ENCODE measurements at places on chromosomes 5 and 9.

DNA sequence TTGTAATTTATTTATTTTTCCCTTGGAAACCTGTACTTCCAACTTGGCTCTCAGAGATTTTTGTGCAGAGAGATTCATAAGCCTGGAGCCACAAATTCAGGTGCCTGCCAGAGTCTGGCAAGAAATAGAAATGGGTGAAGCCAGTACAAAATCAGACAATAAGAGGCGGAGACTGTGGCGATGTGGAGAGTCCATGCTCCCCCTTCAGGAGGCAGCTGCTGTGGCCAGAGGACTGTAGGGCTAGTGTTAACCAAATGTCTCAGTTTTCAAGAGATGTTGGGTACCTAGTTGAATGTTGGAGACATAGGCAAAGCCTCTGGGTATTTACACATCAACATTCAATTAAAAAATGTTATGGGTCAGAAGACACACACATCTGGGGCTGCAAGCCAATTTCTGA, 208.6 kb downstream of the PSAT1 start:
- no peak for DNase-seq

DNA sequence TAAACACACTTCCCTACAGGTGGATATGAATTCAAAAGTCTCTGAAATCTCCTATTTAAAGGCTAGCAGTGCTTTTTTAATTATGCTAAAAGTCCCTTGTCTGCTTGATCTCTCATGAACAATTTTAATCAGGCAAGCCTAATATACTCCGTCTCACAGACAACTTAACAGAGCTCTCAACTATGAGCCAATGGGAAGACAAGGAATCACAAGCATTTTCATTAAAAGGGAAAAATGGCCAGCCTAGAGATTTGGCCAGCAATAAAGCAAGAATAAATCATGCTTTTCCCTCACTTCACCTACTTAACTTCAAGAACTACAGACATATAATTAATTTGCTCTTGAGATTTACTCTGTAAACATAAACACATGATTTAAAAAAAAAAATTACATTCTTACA, 78.0 kb downstream of the RFX3 start:
- DNase-seq = no peak

- DNase-seq = no peak
Measured at GRCh38 chr9:124345063-124345462, 70.2 kb downstream of the PSMB7 start.

- DNase-seq = no peak
Measured at GRCh38 chr5:138755084-138755748, 2.0 kb downstream of the CTNNA1 start.

DNA sequence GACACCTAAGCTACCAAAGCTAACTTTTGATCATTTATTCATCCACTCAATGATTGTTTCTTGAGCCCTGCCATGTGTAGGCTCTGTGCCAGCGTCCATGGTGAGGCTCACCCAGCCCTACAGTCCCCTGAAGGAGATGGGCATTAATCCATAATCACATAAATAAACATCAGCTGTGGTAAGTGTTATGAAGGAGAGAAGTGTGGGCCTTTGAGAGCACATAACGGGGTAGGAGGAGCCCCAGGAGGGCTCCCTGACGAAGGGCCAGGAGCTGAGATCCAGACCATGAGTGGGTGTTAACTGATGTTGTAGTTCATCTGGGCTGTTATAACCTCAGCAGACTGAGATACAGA, 53.9 kb upstream of the AFAP1L1 start:
- DNase-seq = no peak

DNA sequence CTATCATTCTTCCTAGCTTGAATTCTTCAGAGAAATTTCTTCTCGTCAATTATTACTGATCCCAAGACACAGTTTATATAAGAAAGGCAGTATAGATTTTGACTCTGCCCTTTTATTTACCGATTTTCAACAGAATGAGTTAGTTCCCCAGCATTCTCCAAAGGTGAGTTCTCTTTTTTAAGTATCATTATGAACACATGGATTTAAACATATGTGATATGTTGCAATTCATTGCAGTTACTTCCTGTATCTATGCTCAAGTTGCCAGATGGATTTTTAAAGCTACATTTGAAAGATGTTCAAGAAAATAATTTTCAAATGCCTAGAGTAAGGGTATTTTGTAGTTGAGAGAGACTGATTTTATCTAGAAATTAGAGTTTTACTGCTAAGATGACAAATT, 8.4 kb downstream of the WDR41 start:
- no peak for DNase-seq

GRCh38 chr5:132256086-132256782, 1.3 kb upstream of the PDLIM4 start:
- no peak for DNase-seq

DNA sequence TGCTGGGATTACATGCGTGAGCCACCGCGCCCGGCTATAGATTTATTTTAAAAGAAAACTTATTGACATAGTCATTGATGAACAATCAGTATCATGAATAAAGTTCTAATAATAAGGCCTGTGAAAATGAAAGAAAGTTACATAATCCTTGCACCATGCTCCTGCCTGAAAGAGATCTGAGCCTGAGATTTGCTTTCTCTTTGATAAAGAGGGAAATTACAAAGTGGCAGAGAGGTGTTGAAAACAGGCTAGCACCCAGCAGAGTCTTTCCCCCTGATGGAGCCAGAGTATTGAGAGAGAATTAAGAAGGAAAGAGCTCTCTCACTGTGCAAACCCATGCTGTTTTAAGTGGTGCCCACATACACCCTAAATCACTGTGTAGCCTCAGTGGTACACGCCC, 37.2 kb downstream of the SLC6A7 start:
- DNase-seq = no peak

GRCh38 chr9:85662573-85662972, 79.2 kb downstream of the AGTPBP1 start:
- DNase-seq = no peak

GRCh38 chr9:128068386-128069205, 564 bp downstream of the SLC25A25 start:
- DNase-seq = peak; percentile 33

DNA sequence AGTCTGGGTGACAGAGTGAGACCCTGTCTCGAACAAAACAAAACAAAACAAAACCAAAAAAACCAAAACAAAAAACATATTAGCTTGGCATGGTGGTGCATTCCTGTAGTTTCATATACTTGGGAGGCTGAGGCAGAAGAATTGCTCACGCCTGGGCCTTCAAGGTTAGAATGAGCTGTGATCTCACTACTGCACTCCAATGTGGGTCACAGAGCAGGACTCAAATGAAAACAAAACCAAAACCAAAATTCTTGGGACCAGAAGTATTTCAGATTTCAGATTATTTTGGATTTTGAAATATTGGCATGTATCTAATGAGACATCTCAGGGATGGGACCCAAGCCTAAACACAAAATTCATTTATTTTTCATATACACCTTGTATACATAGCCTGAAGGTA, 80.2 kb downstream of the TMC1 start:
- no peak for DNase-seq

DNA sequence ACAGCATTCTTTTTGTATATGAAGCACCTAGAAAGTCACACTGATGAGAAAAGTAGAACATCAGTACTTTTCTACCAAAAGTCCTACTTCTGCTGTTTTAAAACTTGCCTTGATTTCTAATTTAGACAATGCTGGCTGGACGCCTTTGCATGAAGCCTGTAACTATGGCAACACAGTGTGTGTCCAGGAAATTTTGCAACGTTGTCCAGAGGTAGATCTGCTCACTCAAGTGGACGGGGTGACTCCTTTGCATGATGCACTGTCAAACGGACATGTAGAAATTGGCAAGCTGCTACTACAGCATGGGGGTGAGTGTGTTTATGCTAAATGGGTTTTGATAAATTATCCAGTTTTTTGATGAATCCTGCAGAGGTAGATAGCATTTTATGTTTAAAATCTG, 73.5 kb downstream of the SLF1 start:
- DNase-seq = no peak

GRCh38 chr5:159971038-159971437, 37.9 kb upstream of the TTC1 start:
- no peak for DNase-seq

GRCh38 chr5:73786043-73786831, 160.2 kb downstream of the ARHGEF28 start:
- no peak for DNase-seq

DNA sequence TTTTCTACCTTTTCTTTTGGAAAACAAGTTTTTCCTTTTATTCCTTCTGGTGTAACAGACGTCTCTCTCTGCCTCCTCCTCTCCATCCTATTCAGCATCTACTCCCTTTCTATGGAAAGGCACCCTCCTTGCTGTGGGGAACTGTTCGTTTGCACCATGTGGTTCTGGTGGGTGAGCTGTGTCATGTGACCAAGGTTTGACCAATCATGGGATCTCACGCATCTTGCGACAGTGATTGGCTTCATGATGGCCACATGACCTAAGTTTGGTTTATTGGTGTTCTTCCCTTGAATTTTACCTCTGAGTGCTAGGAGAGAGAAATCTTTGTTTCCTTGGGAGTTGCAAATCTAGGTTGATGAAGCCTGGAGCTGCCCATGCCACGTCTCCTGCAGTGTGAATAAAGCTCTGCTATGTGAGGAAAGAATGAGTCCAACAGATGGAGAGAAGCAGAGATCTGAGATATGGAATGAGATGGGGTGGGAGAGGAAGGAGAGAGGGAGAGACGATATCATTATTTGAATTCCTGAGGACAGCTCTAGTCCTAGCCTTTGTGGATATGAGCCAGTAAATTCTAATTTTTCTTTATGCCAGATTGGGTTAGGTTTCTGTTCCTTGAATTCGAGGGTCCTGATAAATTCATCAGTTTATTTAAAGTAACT, 178.8 kb upstream of the IL12B start:
- no peak for DNase-seq

GRCh38 chr9:28624771-28625170, 1051.5 kb upstream of the C9orf72 start:
- DNase-seq = no peak

GRCh38 chr5:16732356-16732755, 115.6 kb upstream of the RETREG1 start:
- no peak for DNase-seq

- no peak for DNase-seq
Measured at GRCh38 chr5:94793816-94794198, 175.3 kb downstream of the SLF1 start.

DNA sequence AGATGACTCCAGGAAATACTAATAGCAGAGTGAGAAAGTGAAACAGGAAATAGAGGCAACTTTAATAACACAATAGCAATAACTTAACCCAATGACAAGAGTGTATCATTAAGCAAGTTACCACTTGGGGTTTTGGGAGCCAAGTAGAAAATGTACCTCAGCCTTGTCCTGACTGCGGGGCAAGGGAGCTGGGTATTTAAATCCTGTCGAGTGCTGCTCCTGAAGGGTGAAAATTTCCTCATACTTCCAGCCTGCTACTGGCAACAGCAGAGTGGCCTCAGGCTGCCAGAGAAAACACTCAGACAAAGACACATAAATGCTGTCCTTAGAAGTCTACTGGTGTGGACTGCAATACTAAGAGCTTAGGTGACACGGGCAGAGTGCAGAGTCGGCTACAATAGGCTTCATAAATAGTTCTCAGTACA, 112.5 kb upstream of the EMB start:
- no peak for DNase-seq

GRCh38 chr5:169880012-169880663, 100.2 kb downstream of the INSYN2B start:
- DNase-seq = no peak

GRCh38 chr5:17021602-17021932, 85.5 kb upstream of the MYO10 start:
- DNase-seq = no peak

DNA sequence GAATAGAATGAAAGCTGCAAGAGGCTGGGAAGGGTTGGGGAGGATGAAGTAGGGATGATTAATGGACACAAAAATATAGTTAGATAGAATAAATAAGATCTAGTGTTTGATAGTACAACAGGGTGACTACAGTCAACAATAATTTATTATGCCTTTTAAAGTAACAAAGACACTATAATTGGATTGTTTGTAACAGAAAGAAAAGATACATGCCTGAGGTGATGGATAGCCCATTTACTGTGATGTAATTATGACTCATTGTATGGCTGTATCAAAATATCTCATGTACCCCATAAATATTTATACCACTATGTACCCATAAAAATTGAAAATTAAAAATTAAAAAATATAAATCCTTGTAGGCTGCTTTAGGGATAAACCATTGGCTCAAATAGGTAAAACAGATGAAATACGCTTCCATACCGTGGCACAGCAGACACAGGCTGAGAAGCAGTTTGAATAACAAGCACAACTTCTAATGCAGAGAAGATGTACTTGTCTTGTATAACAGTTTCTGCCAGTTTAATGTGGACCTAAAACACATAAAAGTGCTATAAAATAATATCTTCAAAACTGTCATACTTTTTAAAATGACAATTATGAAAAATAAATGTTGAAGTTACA, 34.9 kb downstream of the APBA1 start:
- no peak for DNase-seq

- no peak for DNase-seq
Measured at GRCh38 chr5:108093186-108093585, 288.7 kb downstream of the FBXL17 start.

DNA sequence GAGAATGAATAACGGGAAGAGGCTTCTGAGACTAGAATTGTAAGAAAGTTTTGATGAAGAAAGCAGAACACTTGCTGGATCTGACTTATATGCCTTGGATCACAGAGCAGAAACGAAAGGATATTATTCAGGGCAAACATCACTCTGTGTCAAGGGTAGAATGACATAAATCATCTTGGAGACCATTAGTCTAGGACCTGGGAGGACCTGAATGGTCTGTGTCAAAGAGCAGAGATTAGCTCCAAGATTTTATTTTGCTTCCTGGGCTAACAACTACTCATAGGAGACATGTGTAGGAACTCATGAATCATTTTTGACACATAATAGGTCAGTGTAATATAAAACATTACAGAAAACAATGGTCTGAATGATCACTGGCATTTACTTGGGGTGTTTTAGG, 417.9 kb downstream of the SLCO4C1 start:
- no peak for DNase-seq

- no peak for DNase-seq
Measured at GRCh38 chr5:143350341-143350740, 53.1 kb downstream of the NR3C1 start.

GRCh38 chr5:159402856-159403255, 72.6 kb upstream of the IL12B start:
- no peak for DNase-seq

DNA sequence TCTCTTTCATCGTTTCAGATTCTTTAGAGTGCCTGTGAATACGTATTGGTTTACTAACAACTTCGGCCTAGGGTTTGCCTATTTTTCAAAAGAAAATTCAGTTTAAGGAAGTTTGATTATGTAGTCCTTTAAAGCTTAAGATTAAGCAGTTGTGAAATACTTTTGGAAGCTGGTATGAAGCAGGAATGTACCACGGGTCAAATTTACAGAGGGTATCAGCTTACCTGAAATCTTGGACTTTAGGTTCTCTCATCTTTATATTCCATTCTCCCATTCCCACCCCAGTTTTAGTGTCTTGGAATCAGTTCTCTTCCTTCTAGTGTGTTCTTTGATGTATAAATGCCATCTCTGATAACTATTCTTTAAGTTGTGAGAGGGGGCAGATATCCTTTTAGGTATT, 53.2 kb downstream of the IQGAP2 start:
- DNase-seq = no peak

DNA sequence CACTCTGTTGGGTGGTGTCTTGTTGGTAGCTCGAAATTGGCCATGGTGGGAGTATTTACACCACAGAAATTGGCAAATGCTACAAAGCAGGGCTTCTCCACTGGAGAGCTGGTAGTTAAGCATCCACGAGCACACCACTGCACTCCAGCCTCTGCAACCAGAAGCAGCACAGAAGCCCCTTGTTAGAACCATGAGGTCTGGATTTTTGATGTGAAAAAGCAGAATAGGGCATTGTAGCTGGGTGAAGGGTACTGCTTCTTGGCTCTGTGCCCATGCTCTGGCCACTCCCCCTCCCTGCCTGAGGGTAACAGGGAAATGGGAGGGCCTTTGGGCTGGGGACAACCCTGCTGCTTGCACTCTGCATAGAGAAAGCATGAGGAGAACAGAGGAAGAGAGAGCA, 81.2 kb upstream of the UBTD2 start:
- no peak for DNase-seq

Measured in stimulated activated CD4-positive, alpha-beta T cell treated with anti-CD3 and anti-CD28 coated beads, Interleukin-12 subunit alpha, Interleukin-12 subunit beta, amount 100 ng/mL, for 4 hours (primary cell).